Cerebellar nuclear complex (tissue), 1 donor: ENCODE measurements at places on chromosomes 7 and 10.

DNA sequence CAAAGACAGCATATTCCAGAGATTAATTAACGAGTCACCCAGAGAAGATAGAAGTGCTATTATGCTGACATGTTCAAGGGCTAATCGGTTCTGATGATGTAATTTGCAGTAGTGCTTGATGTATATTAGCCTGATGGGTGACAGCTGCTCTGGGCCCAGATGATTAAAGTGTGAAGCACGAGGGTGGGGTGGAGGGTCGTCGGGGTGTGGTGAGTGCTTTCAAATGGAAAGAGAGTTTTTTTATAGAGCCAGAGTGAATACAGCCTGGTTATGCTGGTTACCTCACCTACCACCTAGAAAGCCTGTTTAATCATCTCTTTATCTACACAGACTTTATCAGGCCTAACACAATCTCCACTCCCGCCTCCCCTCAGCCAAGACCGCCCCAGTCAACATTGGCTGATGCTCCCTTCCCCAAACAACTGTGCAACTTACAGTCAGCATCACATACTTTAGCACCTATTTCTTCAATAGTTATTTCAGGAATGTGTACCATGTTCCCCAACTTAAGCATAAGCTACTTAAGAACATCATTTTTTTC is 11.5 kb upstream of the STN1 start:
- DNase-seq, result no peak

DNA sequence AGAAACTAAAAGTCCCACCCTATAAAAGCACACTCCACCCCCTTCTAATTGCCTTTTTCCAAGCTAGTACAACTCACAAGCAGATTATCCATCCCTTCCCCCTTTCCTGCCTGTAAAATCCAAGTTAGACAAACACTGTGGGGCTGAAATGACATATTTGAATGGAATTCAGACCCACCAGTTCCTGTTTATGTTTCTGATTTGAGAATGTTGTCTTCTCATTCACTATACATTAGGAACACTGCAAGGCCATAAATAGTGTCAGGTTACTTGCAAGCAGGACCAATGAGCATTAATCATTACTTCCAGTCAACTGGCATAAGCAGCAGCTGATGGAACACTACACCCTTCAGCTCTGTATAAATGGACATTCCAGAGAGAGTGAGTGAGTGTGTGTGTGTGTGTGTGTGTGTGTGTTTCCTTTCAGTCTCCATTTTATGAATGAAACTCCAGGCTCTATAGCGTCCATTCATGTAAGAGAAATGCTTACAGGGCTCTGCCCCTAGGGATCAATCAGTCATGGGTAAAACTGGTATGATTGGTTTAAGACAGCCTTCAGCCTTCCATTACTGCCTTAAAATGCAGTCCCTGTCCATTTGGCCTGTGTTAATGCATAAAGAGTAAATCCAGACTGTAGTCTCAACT is 69.3 kb downstream of the ETV1 start:
- no peak for DNase-seq

GRCh38 chr7:131197920-131198615 is 129.6 kb upstream of the MKLN1 start:
- no peak for DNase-seq

GRCh38 chr7:33040803-33041516 is 21.6 kb downstream of the NT5C3A start:
- no peak for DNase-seq

DNA sequence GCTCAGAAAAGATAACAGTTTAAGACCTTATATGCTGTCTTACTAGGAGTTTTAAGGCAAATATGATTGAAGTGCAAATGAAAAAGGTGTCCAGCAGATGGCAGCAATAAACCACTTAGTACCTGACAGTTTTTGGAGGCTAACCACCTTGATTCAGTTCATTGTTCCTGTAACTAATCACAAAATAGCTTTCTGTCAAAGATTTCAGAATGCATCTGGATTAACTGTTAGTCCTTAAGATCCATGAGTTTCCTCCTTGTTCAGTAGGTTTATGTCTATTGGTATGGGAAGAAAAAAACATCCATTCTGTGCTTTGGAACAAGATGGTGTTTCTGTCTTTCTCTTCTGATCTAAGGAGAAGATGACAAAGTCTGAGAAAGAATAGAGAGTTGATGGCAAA is 46.6 kb downstream of the CCSER2 start:
- DNase-seq, result peak; percentile 23

DNA sequence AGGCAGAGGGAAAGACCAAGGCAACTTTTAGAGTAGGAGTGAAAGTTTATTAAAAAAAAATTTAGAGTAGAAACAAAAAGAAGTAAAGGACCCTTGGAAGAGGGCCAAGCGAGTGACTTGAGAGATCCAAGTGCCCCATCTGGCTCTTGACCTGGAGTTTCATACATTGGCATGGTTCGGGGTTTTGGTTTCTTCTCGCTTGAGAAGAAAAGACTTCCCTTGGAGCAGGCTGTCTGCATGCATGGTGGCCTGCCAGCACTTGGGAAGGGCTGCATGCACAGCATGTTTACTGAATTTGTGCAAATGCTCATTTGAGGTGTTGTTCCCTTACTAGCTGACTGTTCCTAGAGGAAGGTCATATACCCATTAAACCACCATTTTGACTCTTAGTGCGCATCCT is 8.8 kb upstream of the ADO start:
- no peak for DNase-seq

- DNase-seq, result no peak
These were observed 48.4 kb upstream of the CCDC3 start for GRCh38 chr10:13049774-13050420.

DNA sequence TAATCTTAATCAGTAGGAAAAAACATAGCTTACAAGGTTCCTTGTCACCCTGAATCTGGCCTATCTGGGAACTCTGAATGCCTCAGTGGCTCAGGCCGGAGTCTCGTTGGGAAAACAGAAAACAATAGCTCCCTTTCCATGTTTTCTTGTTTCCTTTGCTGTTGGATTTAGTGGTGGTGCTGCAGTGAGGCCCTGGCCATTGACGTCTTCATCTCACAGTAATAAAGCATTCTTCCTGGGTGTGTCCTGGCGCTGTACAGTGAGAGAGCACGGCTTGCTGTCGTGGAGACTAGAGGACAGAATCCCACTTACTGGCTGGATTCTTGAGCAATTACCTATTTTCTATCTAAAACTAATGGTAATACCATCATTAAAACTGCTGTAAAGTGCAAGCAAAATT is 1.3 kb upstream of the SPOCK2 start:
- no peak for DNase-seq

- DNase-seq, result no peak
These were observed 27.6 kb downstream of the CLDN12 start for GRCh38 chr7:90430614-90431460.

GRCh38 chr7:22989643-22990587 is 24.0 kb downstream of the HYCC1 start:
- no peak for DNase-seq

DNA sequence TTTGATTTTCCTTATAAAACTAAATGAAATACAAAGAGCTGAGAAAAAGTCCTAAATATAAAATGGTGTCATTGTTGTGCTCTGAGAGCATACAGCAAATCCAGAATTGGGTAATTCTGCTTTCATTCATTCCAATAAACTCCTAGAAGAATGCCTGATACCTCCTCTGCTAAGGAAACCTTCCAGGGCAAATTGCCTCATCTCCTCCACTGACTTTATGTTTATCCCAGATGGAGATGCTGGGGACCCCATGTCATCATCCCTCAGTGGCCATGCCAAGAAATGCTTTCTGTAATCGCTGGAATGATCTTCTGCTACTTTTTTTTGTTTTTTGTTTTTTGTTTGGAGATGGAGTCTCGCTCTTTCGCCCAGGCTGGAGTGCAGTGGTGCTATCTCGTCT is 119.3 kb upstream of the PRKCQ start:
- DNase-seq, result no peak

DNA sequence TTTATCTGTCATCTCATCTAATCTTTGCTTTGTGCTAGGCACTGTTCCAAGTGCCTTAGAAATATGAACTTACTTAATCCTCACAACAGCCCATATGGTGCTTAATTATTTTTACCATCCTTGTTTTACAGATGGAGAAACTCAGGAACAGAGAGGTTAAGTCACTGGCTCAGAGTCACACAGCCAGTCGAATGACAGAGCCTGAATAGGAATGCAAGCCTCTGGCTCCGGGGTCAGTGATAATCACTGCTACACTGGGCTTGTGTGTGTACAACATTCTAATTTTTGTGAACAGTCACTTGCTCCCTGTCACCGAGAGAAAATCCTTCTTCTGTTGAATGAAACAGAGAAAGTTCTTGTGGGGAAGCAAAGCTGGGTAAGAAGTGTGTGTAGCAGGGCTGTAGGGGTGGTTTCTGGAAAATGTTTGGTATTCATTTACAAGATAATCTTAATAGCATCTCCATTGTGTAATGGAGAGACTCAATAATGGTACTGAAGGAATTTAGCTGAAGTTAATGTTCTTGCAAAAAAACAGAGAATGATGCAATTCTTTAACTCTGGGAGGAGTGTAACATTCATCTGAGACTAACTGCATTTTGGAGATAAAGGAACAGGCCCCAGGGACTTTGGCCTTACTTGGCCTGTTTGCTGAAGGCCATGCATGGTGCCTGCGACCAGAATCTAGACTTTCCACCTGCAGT is 290.6 kb downstream of the FRMD4A start:
- no peak for DNase-seq

GRCh38 chr7:123004931-123005330 is 9.4 kb upstream of the TAS2R16 start:
- no peak for DNase-seq

DNA sequence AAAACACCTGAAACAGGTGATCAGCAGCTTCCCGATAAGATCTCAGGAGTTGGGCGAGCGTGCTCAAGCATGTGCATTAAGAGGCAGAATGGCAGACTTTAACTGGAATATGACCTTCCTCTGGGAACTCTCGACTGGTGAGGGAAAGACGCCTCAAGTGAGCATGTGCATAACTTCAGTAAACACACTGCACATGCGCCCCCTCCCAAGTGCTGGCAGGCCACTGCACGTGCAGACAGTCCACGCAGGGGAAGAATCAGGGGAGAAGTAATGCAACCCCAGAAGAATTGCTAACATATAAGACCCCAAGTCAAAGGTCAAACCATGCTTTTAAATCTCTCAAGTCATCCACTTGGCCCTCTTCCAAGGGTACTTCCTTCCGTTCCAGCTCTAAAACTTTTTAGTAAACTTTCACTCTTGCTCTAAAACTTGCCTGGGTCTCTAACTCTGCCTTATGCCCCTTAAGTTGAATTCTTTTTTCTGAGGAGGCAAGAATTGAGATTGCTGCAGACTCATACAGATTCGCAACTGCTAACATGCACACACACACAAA is 541.0 kb downstream of the TNS3 start:
- DNase-seq, result no peak

GRCh38 chr10:119408969-119409371 is 133.5 kb downstream of the RGS10 start:
- DNase-seq, result no peak

GRCh38 chr10:74027702-74028101 is 29.8 kb downstream of the VCL start:
- no peak for DNase-seq

- DNase-seq, result no peak
These were observed 38.5 kb upstream of the PDLIM1 start for GRCh38 chr10:95329296-95329695.
